Chondrocyte (in vitro differentiated cells): ENCODE measurements at places on chromosomes 4 and X. TPM values are rescaled to one million over a fixed set of nuclear protein-coding genes. Genes with fewer than 3 reads are reported as not detected.

RAB39B gene
- 2.0 to 3.1 TPM (median 3.1 TPM) in 3 replicates for total RNA-seq

SPANXA2 gene
- not detected in 3 replicates for total RNA-seq

ATP6AP2 gene
- total RNA-seq: 149 to 165 TPM (median 163 TPM) in 3 replicates

CFAP99 gene
- not detected in 3 replicates for total RNA-seq
